Activated CD4-positive, alpha-beta T cell treated with anti-CD3 and anti-CD28 coated beads, Interleukin-2, amount 50 U/mL, for 48 hours (primary cell): ENCODE measurements at places on chromosomes 13 and 19.

GRCh38 chr13:38713046-38713445 is 26.2 kb downstream of the FREM2 start:
- no peak for DNase-seq

DNA sequence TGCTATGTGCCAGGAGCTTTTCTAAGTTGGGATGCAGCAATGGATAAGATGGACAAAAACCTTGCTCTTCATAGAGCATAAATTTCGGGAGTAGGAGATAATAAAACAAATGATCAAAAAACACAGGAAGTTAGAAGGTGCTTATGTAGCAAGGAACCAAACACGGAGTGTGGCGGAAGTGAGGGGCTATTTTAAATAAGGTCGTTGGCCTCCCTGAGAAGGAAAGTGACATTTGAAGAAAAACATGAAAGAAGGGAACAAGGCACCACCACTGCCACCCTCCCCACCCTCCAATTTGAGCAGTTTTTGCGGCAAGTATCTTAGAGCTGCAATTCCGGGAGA is 3.2 kb upstream of the GSX1 start:
- no peak for DNase-seq

DNA sequence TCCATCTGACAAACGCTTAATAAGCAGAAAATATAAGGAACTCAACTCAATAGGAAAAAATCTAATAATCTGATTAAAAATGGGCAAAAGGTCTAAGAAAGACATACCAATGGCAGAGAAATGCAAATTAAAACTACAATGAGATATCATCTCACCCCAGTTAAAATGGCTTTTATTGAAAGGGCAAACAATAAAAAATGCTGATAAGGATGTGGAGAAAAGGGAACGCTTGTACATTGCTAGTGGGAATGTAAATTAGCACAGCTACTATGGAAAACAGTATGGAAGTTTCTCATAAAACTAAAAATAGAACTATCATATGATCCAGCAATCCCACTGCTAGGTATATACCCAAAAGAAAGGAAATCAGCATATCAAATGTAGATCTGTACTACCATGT is 508.8 kb upstream of the GPC6 start:
- DNase-seq, result no peak

GRCh38 chr19:35704218-35704617 is at the start of gene ZBTB32:
TSS of gene ZBTB32 (plus strand) at chr19:35704558. CDS start at chr19:35714627, 10,069 bp downstream.
- DNase-seq, result no peak

DNA sequence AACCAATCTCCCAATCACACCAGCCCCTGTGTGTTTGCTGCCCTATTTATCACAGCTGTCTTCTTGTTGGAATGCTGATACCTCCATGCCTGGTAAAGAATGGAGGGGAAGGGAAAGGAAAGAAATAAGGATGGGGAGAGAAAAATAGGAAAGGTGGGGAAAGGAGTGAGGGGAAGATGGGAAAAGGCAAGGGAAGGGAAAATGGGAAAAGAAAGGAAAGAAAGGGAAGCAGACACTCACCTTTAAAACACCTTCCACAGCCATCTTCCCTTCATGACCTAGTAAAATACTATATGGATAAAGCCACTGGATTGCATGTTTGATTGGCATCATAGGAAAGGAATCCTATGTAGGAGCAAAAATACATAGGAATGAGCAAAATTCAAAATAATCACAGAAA is 77.8 kb downstream of the VWA8 start:
- no peak for DNase-seq

DNA sequence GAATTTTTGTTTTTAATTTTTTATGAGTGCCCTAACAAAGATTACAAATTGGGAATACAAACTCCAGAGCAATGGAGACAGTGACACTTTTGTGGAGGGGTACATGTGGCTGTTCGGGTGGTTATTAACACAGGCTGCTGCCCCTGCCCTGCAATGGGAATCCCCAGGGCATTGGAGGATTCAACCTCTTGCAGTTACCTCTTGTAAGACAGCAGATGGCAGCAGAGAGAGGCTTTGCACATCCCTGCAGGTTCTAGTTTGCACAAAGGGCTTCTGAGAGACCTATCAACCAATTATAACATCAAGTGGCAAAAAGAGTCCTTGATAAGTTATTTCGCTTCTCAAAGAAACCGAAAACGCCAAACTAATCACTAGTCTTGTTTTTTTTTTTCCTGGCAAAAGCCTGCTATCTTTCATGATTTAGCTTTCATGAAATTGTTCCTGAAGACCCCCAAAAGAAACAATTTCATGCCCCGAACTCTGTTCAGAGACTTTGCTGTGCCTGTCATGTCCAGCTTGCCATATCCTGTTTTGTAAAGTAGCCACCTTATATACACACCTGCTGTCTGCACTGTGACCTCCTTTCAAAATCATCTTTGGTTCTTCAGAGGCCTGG is 10.4 kb downstream of the GJB2 start:
- DNase-seq, result peak; percentile 22
